ENCODE measurements at places on chromosomes 13 and 19.

- ATAC-seq, result peak; percentile 97
Measured at GRCh38 chr19:28705008-28705407, 507.9 kb downstream of the UQCRFS1 start.

DNA sequence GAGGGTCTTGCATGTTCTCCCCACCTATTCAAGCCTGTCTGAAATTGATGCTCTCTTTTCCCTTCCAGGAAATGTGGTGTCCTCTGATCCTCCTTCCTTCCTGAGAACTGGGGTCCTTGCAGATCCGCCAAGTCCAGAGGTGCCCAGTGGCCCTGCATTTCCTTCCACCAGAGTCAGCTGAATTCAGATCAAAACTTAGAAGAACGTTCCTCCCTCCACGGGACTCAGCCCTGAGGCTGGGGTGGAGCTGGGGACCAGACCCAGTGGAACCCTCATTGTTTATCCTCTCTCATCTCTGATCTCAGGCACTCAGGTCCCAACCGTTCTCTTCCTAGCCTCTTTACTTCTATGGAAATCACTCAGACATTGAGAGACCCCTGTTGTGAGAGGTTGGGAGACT, 477.3 kb downstream of the TSHZ3 start:
- no peak for ATAC-seq

DNA sequence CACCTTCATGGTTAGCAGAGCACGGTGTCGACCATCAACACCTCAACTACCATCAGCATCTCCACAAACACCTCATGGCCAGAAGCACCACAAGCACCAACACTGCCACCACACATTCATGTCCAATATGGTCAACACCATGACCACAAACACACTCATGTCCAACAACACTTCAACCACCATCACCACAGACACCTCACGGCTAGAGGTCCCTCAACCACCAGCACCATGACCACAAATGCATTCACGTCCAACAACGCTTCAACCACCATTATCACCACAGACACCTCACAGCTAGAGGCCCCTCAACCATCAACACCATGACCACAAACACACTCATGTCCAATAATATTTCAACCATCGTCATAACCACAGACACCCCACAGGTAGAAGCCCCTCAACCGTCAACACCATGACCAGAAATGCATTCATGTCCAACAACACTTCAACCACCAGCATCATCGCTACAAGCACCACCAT, 10.2 kb downstream of the TRAPPC5 start:
- ATAC-seq, result no peak

GRCh38 chr19:5093297-5093928, 124.5 kb downstream of the KDM4B start:
- ATAC-seq, result no peak

- peak; percentile 63 for ATAC-seq
Measured at GRCh38 chr19:53432088-53432661, 391 bp downstream of the ZNF761 start.

GRCh38 chr19:39870171-39870971, 24.2 kb upstream of the FBL start:
- no peak for ATAC-seq

- ATAC-seq, result no peak
Measured at GRCh38 chr19:875265-875879, 15.9 kb downstream of the CFD start.

Measured in SK-N-SH treated with all-trans-retinoic acid at 6 μM for 48 hours (cell line).